ENCODE measurements at places on chromosomes 6 and 20. TPM values are rescaled to one million over a fixed set of nuclear protein-coding genes. Genes with fewer than 3 reads are reported as not detected.

Gene SUMO4
- total RNA-seq: 4.8 TPM

Gene PRSS16
- 6.1 TPM for total RNA-seq

Gene FERMT1
- total RNA-seq: 0.62 TPM

Gene KCNB1
- total RNA-seq: 0.36 TPM

DNA sequence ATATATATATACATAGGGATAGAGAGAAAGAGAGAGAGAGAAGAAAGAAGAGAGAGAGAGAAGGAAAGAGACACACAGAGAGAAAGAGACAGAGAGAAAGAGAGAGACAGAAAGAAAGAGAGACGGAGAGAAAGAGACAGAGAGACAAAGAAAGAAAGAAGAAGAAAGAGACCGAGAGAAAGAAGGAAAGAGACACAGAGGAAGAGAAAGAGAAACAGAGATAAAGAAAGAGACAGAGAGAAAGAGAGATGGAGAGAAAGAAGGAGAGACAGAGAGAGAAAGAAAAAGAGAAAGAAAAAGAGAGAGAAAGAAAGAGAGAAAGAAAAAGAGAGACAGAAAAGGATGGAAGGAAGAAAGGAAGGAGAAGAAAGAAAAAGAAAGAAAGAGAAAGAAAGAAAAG, 46.9 kb upstream of the TASP1 start:
- DNase-seq: no peak

DNA sequence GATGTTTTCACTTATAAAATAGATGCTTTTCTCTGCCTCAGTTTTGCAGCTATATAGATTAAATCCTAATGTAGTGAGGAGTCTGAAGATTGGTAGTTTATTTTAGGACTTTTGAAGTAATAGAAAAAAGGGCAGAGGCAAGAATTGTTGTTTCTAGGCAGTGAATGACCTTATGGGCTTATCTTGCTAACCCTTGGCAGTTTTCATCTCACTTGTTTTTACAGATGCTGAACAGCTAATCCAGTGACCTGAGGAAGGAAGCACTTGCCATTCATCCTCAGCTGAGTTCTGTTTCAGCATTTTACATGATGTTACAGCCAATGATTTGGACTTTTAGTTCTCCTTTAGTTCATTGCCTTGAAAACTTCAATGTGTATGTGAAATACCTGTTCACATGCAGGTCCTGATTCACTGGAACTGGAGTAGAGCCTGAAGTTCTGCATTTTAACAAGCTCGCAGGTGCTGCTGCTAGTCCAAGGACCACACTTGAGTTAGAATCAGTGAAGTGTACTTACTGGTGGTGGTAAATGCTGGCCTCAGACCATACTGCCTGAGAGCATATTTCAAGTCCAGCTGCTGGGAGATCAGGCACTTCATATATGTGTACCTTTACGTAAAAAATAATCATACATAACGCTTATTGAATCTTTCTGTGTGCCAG, 86.9 kb downstream of the TULP4 start:
- DNase-seq: no peak

DNA sequence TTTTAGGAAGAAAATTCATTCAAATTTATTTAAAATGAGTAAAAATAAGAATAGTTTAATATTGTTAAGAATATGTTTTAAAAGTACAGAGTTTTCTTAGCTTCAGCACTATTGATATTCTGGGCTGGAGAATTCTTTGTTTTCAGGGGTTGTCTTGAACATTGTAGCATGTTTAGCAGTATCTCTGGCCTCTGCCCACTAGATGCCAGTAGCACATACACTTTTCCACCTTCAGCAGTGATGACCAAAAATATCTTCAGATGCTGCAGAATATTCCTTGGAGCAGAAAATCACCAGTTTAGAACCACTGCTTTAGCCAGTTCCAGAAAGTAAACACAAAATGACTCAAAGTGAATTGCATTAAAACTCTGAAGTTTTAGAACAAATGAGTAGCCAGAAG, 19.4 kb upstream of the SDHAF4 start:
- no peak for DNase-seq

DNA sequence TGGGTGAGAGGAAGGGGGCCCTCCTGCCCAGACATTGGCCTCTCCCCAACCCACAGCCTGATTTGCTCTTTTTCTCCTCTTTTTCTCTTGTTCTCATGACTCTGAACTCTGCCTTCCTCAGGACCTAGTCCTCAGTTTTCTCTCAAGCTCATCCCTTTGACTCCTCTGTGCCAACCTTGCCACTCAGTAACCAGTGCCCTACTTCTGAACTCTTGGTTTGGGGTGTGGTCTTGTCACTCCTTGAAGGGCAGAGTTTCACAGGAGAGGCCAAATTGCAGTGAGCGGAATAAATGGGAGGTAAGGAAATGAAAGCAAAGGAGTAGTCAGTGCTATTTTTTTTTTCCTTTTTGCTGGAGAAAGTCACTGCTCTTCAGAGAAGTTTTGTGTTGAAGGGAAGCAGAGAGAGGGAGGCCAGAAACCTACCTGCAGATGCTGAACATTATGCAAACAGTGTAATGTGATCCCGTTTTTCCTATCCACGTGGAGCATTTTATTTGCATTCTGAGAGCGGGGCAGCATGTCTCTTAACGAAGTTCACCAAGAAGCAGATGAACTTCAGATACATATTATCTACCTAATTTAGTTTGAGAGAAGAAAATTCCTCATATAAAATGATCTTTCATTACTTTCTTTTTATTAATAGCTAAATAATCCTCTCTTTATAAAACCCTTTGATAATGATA, 26.9 kb downstream of the CFAP61 start:
- no peak for DNase-seq

GRCh38 chr6:11783524-11784064, 5.0 kb upstream of the ADTRP start:
- DNase-seq: no peak

DNA sequence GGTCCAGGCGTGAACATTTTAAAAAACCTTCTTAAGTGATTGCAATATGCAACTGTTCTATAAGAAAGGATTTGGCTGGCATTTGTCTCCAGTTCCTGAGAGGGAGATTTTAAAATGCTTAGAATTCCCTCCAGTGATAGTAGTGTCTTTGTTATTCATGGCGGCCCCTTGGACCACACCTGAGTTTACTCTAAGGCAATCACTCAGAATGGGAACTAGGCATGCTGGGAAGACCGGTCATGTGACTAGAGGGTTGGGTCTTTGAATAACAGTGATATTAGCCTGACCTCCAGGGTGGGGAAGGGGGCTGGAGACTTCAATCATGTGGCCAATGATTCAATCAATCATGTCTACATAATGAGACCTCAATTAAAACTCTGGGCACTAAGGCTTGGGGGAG, 50.7 kb upstream of the UTRN start:
- DNase-seq: no peak

- no peak for DNase-seq
Observed at GRCh38 chr20:20457392-20458126, 89.7 kb downstream of the INSM1 start.

GRCh38 chr6:135121434-135121833, 59.7 kb upstream of the MYB start:
- DNase-seq: no peak

- no peak for DNase-seq
Observed at GRCh38 chr20:1737134-1737533, 79.6 kb upstream of the SIRPG start.

- no peak for DNase-seq
Observed at GRCh38 chr6:56058636-56059035, 183.2 kb upstream of the BMP5 start.

DNA sequence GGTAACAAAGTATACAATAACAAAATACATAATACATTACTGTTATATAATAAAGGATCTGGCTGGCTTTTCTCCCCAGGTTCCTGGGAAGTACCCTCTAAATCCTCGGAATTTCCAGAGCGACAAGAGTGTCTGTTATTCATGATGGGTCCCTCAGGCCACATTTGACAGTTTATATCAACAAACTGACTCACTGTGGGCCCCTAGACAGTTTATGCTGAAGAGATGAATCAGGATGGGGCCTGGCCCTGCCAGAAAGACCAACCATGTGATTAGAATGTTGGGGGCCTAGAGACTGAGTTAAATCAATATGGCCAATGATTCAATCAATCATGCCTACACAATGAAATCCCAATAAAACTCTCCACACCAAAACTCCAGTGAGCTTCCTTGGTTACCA, 13.5 kb downstream of the USP45 start:
- DNase-seq: no peak

DNA sequence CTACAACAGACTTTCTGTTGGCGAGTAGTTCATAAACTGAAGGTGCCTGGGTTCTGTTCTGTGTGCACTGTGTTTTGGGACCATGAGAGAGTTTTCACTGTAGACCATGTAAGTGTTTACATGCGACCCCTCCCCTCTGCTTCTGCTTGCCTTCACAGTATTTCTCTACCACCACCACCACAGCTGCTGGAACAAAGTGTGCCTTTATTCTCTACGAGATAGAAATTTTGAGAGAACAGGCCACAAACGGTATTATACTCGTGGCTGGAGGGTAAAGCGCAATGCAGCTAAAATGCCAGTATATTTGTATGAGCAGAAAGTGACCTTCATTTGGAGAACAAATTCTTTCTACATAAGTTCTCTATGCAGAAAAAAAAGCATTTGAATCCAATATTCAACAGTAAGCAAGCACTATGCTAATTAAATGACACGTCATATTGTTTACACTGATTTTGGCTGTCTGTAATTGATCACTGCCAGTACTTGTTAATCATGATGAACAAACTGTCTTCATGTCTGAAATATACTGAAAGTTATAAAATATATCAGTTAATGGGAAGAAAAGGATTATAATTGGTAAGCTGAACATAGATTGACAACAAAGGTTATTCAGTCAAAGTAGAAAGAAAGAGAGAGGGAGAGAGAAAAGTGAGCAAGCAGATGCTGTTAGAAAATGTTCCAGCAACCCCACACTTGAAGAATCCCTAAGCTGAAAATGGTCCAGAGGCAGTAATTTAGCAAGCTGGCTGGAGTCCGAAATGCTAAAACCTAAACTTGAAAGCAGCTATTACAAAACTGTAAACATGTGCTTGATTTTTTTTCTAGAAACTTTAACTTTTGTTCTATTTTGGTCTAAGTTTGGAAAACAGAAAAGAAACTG, 8.8 kb downstream of the CLDN20 start:
- DNase-seq: no peak

- DNase-seq: no peak
Observed at GRCh38 chr6:155100087-155100486, 105.0 kb downstream of the TIAM2 start.

DNA sequence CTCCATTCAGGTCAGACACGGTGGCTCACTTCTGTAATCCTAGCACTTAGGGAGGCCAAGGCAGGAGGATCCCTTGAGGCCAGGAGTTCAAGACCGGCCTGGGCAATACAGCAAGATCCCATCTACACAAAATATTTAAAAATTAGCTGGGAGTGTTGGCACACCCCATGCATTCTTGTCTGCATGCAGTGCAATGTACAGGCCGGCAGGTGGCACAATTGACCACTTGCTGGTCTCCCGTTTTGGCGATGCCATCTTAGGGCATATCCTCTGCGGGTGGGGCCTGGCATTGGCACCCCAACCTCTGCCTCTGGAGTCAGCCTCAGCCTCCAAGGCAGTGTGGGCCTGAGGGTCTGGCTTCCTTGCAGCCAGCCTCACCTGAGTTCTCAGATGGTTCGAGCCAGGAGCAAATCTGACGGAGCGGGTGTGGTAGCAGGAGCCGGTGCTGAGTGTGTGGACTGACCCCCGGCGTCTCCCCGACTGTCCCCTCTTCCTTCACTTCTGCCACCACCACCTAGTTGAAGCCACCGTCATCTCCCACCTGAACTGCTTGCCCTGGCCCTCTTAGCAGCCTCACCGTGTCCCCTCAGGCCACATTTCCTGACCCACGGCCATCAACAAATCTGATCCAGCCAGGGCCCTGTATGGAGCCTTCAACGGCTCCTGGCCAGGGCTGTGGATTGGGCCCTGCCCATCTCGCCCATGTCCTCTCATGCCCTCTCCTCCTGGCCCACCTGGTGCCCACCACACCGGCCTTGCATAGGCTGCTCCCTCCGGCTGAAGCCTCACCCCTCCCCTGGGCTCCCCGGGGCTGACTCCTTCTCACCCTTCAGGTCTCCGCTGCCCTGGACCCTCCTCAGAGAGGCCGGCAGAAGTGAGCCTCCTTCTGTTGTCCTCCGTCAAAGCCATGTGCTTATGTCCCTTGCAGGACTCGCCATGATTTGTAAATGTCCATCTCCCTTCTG, 44.0 kb downstream of the EFCAB8 start:
- peak; percentile 58 for DNase-seq

All from endothelial cell (in vitro differentiated cells).